ENCODE measurements at places on chromosomes 6 and 20.

DNA sequence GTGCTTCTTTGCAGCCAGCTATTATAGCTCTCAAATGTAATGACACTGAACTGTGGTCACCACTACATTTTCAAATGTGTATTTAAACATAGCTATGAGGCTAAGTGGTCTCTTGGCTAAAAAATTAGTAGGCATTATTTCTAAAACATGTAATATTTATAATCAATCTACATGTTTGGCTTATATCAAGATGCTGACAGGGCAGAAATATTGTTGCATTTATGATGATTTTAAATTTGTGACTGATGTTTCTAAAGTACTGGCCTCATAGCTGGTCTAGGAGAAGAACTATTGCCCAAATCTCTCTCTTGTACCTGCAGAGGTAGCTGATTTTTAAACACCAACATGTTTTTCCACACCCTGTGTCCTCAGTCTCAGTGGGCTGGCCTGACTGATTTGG, 298.2 kb downstream of the PAX1 start:
- no peak for DNase-seq

GRCh38 chr20:63057171-63058117, 50.7 kb upstream of the BHLHE23 start:
- no peak for DNase-seq

DNA sequence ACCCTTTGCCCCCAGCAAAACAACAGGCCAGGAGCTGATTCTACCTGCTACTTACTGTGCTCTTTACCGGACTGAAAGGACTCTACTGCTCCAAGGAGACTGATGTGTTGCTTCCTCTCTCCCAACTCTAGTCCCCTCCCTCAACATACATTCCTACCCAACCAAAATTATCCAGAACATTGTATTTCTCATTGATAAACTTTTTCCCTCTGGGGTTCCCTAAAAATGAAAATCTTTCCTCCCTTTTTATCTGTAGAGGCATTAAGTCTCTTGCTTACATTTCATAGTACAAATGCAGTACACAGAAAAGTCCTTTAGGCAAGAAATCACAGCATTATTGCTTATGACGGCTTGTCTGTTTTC, 940 bp upstream of the HS3ST5 start:
- no peak for DNase-seq

DNA sequence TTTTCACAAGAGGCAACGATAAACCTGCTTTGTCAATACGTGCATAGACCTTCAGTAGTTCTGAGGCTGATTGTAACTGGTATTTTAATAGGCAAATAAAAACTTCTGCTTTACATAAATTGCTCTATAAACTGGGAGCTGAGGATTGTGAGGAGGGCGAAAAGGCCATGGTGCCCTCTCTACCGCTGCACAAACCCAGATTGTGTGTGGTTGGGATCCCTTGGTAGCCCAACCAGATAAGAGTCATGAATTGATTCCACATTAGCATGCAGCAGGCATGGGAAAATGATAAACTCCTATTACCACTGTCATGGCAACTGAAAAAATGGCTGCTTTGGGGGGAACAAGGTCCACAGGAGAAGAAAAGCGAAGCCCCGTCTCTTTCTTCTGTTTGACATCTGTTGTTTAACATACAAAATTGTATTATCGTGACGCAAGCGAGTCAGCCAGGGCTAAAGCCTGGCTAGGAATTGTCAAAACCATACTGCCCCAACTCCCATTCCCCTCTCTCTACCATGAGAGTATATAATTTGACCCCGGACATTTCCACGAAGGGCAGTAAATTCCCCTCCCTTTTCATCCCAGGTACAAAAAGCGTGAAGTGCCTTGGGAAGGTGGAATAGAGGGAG, 157.8 kb upstream of the SALL4 start:
- DNase-seq: no peak

DNA sequence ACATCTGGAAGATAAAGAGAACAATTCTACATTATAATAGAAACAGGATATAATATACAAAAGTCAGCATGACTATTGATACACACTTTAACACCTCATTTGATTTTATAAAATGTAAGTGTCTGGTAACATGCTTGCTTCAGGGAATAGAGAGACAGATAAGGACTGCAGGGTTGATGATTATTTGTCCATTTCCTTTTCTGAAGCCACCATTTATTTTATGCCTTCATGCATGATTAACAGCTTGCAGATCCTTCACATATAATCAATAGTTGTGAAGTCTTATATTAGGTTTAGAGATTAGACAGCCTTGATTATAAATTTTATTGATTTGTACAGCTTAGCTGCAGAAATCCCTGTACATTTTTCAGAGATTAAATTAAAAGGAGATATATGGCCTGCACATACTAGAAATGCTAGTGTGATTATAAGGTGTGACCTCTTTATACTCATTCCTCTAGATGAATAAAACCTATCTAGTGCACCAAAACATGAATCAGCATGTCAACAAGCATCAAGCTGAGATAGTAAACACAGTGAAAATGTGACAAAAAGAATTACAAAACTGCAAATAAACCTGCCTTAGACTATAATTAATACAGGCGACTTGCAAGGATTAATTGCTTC, 198.8 kb upstream of the THEMIS start:
- no peak for DNase-seq

- DNase-seq: no peak
Measured at GRCh38 chr6:71707059-71707458, 179.3 kb upstream of the RIMS1 start.

DNA sequence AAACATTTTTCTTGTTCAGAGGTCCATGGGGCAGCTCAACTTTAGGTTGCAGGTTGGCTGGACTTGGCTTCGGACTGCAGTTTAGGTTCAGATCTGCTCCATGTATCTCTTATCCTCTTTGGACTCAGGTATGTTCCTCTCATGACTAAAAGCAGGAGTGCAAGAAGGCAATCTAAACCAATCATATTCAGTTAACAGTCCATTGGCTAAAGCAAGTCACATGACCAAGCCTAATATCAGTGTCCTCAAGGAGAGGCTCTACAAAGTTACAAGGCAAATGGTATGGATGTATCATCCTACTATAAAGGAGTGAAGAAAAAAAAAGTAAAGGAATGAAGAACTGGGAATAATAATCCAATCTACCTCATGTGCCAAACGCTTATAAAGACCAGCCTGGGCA, 2.5 kb upstream of the ACTR5 start:
- DNase-seq: no peak

- no peak for DNase-seq
Measured at GRCh38 chr6:142642651-142643050, 302.3 kb downstream of the HIVEP2 start.

Data from T follicular helper cell (primary cell).